Stimulated activated CD8-positive, alpha-beta memory T cell treated with anti-CD3 and anti-CD28 coated beads, Interleukin-2, amount 100 ng/mL, for 48 hours (primary cell): ENCODE measurements at places on chromosomes 2 and 18.

GRCh38 chr2:240628507-240628807, 3.2 kb downstream of the GPR35 start:
- no peak for DNase-seq

- DNase-seq = no peak
Measured at GRCh38 chr2:64727843-64728463, 74.2 kb upstream of the SERTAD2 start.

DNA sequence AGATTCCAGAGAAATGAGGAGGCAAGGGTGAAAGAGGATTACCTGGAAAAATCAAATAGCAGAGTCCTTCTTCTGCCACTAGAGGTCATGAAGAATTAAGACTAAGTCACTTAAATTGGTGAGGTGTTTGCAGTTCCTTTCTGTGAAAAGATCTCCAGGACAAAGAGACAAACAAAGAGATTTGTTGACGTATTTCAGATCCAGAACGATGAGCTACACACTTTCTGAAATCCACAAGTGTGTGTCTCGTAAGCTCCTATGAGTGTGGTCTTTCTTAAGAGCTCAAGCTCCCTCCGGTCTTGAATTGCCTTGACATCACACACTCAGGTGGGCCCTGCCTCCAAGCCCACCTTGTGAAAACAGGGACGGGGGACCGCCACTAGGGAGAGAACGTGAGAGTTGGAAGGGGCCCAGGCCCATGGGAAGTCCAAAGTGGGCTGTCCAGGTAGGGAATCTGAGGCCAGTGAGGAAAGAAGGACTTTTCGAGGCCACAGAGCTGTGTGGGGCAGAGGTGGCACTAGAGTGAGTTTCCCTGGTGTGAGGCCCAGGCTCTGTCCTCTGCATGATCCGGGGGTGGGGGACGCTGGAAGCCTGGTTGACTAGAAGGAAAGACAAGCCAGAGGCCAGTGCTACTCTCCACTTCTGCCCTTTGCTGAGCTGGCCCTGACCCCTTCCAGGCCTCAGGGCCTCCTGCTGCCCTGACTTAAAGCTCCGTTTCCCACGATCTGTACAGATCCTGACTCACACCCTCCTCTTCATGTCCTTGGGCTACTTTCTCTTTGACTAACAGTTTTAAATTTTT, 168.1 kb upstream of the NCK2 start:
- no peak for DNase-seq

DNA sequence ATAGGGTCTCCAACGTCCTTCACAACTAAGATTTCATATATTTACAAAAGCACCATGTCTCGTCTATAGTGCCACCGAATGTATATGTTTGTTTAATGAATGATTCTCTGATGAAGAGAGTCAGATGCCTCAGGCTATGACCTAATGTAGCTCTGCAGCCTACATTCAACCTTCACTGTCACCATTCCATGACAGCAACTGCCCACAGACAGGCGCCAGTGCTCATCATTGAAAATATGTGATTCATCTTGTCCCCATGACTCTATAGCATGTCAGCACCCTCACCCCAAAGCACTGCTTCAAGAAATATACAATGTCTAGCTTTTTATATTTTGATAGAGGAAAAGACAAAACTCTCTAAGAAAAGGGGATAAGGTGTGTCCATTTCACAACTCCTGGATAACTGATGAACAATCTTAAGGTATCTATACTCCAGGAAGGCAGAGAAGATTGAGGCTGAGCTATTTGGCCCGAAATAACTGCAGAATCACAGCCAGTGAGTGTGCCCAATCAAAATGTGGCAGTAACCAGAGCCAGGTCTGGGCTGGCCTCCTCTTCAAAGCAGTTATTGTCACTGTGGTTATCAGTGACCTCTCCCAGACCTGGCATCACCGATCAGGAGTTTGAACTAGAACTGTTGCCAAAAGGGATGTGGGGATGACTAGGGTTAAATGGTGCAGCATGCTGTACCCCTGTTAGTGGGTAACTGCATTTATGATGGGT, 246.6 kb downstream of the SETBP1 start:
- DNase-seq = no peak

- DNase-seq = no peak
Measured at GRCh38 chr2:160409480-160409879, 84.1 kb downstream of the RBMS1 start.

DNA sequence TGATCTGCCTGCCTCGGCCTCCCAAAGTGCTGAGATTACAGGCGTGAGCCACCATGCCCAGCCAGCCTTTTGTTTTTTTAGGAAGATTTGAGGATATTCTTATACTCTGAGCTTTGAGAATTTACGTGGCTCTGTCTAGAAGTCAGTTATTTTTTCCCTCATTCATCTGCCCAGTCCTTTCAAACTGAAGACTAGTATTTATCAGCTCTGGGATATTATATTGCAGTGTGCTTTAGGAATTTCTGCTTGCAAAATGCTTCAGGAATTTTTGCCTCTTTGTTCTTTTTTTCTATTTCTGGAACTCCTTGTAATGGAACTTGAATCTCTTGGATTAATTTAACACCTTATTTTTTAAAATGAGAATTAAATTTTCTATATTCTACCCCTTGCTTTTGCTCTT, 22.6 kb downstream of the ACSL3 start:
- DNase-seq = no peak

DNA sequence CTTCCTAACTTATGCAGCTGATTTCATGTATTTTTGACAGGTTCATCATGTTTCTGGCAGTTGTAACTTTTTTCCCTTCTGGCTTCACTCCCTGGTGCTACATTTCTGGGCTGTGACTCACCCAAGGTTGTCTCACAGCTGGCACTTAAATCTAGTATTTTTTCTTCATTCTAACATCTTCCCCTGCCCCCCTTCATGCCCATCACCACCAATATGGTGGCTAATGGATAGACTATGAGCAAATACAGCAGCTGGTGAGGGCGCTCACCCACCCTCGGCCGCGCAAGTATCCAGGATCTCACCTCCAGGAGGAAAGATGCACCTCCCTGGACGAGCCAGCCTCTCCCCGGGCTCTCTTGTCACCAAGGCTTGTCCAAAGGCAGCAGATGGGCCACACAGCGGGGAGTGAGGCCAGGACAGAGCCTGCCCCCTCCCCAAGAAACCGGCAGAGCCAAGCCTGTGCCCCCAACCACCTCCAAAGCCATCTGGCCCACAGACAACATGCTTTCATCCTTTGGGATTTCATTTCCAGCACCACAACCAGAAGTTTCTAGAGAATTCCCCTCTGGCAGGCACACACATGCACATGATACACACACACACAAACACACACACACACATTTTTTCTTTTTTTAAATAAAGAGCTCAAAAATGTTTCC, 39.1 kb downstream of the ATOH8 start:
- no peak for DNase-seq

- DNase-seq = no peak
Measured at GRCh38 chr2:216300906-216301305, 71.4 kb downstream of the MARCHF4 start.

GRCh38 chr2:33230195-33230594, 246.3 kb upstream of the RASGRP3 start:
- no peak for DNase-seq

DNA sequence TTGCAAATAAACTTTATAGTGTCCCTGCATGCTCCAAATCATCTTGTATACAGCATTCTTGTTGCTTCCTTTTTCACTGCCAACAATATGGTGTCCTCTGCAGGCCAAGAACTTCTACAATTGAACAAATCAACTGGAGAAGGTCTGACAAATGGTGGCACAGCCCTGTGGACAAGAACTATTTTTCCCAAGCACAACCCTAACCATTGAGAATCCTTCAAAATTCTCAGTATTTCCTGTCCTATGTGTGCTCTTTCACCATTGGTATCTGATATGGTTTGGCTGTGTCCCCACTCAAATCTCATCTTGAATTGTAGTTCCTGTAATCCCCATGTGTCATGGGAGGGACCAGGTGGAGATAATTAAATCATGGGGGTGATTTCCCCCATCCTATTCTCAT, 865.1 kb upstream of the ACVR2A start:
- no peak for DNase-seq

DNA sequence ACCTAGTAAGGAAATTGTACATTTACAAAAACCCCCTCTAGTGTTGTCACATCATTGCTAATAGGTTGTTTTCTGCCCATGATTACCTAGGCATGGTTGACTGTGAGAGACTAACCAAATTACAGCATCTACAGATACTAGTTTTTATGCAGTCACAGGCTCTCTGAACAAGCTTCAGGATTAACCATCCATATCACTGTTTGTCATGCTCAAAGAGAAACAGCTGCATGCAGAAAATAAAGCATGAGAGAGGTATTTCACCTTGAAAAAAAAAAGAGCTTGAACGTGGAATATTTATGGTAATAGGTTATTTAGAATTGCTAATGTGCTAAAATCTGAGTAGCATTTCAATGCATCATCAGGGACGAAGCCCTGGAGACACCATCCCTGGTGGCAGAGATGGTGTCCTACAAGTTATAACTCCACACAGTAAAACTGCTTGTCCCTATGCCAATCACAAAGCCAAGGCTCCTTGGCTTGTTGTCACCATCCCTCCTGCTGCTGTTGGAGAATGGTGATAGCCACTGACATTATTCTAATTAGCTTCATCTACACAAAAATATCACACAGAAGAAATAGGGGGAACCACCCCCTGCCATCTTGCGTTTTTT, 5.4 kb downstream of the NEB start:
- DNase-seq = no peak

DNA sequence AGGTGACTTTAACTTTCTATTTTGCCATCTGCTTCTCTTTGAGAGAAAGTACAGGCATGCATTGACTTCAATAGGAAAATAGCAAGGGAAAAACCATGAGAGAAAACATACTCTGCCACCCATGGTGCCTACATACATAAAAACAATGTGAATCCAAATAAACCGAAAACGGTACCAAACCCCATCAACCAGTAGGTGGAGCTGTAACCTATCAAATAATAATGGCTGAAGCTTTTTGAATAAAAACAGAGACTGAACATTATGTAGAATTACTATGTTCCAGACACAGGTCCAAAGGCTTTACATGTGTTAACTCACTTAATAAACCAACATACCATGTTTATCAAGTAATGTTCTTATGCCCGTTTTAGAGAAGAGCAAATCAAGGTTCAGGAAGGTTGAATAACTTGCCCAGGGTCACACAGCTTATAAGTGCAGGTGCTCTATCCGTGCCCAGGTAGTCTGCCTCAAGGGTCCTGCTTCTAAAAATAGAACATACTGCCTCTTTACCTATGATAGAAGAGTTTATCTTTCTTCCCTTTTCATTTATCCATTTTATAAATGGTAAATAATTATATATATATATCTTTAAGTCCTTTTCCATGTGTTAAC, 293.9 kb upstream of the SYT4 start:
- no peak for DNase-seq

DNA sequence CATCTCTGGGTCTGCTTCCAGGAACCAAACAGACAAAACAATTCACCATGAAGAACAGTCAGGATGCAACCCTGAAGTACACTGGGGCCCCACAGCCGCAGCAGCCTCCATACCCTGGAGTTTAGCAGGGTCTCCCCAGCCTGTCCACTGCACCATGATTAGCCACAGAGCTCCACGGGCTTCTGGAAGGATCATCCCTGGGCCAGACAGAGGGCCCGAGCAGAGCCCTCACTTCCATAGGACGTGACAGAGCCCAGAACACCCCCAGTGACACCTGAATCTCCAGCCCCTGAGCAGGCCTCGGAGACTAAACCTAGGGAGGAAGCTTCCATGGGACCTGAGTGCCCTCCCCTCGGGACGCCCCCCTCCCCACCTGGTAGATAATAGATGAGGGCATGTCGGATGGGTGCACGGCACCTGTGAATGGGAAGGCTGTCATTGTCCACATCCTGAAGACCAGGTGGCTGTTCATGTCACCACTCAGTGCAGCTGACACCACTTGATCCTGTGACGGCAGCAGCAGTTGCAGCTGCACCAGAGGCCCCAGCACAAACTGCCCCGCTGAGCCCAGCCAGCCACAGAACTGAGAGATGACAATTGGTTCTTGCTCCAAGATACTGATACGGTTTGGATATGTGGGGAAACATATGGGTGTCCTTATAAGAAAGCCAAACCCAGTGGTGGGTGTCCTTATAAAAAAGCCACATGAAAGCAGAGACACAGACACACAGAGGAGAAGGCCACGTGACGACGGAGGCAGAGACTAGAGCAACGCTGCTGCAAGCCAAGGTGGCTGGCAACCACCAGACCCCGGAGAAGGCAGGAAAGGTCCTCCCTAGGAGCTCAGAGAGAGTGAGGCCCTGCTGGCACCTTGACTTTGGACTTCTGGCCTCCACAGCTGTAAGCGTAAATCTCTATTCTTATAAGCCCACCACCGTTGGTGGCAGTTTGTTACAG, 23.2 kb downstream of the KIF1A start:
- no peak for DNase-seq

DNA sequence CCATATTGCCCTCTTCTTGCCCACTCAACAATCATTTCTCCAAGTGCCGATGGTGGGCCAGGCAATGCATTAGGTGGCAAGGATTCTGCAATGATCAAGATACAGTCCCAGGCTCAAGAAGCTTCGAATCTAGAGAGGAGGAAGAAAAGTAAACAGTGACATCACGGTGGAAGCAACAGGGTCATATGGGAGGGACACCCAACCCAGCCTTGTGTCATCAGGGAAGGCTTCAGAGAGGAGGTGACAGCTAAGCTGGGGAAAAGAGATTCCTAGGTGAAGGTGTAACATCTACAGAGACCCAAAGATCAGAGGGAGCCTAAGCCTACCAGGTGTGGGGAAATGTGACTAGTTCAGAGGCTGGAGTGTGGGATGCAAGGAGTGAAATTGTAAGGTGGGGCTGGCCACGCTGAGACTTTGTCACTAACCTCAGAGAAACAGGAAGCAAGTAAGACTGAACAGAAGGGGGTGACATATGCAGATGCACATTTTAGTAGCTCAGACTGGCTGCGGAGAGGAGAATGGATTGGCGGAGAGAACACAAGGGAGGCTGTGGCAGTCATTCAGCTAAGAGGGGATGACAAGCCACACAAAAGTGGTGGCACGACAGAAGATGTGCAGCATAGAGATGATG, 104.9 kb downstream of the ANKRD44 start:
- no peak for DNase-seq

DNA sequence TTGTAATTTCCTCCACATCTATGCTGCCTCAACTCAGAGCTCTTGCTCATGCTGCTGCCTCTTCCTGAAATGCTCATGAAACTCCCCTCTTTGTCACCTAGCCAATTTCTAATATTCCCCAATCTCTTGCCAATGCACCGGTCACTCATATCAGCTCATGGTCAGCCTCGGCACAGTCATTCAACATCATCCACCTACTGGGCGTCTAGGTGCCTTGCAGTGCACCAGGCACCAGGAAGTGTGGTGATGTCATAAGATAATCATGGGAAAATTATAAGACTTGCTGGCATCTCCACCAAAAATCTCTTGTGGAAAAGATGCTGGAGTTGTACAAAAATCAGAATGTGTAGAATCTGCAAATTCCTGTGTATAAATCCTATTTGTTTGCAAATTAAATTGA, 52.6 kb upstream of the RAB27B start:
- DNase-seq = no peak

DNA sequence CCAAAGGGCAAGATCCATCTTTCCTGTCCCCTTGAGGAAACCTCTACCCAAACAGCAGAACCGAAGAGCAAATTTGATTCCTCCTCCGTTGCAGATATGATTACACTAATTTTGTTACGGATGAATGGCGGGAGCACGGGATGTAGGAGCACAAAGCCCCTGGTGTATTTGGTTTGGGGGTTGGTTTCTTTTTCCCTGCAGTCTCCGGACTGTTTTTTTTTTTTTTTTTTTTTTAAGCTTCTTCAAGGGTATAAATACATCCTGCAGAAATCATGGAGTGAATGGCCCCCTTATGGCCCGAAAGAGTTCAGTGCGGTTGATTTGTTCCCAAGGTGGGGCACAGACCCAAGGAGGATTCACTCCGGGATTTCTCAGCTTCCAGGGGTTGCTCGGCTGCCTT, 135.3 kb upstream of the SH3BP4 start:
- DNase-seq = no peak

- DNase-seq = no peak
Measured at GRCh38 chr2:74871414-74871813, 37.5 kb downstream of the HK2 start.
